Activated CD4-positive, CD25-positive, alpha-beta regulatory T cell (primary cell): ENCODE measurements at places on chromosomes 6 and 20.

- no peak for DNase-seq
These were observed 9.5 kb upstream of the SNRNP48 start for GRCh38 chr6:7580537-7580926.

DNA sequence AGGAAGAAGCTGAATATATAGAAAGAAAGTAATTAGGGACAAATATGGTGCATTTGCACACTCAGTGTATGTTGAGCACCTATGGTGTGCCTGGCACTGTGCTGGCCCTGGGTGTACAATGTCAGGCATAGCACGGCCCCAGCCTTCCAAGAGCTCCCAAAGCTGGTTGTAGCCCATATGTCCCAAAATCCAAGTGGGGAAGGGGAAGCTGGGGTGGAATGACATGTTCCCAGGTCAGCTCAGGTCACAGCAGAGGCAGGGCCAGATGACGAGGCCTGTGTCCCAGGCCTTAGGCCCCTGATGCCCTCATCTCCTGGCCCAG lies 170.0 kb downstream of the VEGFA start:
- no peak for DNase-seq

- no peak for DNase-seq
These were observed 57.4 kb downstream of the SLC24A3 start for GRCh38 chr20:19269737-19270340.

DNA sequence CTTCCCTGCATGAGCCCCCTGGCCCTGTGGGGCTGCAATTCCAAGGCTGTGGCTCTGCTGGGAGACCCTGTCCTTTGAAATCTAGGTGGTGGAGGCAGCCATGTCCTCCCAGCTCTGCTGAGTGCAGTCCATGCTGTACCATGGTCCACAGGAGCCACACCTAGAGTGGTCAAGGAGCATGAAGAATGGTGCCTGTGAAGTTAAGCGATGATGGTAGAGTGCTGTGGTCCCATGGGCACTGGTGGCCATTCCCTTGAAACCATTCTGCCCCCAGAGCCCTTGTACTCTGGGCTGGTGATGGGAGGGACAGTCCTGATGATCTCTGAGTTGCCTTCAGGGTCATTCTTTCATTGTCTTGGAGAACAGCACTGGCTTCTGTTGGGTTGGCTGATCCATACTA lies 55.3 kb downstream of the EFCAB8 start:
- DNase-seq, result no peak

DNA sequence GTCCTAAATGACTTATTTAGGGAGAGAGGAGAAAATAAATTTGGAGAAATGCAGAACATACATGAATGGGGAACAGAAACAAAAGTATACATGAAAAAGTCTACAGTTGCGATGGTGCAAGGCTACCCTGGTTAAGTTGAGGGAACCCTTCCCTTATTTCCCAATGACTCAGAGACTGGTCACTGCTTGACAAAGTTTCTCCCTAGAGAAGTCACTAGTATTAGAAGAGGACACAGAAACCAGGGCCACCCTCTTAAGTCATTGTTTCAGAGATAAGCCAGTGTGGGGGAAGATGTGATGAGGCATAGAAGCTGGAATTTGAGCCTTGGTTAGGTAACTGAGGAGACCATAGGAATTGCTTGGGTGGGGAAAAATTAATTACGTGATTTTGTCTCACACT lies 24.4 kb upstream of the EDN1 start:
- no peak for DNase-seq

DNA sequence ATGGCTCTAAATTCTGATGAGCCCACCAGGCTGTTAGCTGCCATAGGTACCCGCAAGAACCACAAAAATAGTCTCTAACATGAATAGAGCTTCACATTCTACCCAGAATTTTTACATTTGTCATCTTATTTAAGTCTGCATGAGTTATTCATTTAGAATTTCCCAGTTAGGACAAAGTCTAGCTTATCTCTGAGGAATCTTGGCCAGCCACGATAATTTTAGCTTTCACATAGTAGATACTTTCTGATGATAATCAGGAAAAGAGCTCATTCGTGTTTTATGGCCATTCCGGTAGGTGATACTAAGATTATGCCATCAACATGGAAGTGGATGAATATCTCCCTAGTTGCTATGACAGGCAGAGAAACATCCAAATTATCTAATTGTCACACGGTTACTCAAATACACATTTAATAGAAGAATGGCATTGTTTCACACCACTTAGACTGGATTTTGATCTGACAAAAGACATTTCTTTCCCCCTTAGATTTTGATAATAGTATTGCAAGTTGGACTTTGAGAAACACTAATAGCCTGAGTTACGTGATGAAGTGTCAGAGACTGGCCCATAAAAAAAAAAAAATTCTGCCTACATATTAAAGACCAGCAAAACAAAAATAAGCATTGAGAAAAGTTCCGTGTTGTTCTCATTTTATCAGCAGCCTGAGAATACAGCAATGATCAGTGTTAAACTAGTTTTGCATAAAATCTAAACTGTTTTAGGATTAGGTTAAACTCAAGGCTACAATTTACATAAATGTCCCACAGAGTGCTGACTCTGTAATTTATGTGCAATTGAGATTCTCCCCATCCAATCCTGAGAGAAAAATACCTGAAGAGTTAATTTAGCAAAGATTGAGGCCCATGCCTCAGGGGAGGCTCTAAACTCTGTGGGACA lies 397.5 kb upstream of the ARID1B start:
- no peak for DNase-seq

DNA sequence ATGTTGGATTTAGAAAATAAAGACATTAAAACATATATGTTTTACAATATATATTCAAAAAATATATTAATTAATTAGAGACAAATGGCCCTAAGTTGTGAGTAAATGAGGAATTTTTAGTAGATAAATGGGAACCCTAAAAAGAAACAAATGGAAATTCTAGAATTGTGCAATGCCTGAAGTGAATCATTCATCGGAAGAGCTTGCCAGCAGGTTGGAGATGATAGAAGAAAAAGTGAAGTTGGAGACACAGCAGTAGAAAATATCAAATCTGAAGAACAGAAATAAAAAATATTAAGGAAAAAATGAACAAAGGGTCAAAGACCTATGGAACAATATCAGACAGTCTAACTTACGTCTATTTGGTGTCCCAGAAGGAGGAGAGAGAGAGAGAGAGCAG lies 109.4 kb upstream of the NEDD9 start:
- DNase-seq, result no peak

DNA sequence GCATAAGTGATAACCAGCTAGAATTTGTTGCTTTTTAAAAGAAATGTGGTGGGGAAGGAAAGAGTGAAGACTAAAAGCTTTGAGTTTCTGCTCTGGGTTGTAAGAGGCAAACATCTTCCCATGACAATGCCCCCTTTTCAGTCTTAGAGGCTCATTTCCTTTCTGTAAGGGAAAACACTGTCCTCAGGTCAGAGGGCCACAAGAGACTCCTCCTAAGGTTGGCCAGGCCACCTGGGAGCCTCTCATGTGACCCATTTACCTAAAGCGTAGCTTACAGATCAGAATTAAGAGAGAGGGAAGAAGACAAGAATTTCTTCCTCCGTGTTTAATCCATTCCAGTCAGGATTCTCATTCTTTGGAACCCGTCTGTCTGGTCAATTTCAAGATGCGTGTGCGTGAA lies 220.4 kb upstream of the HEY2 start:
- no peak for DNase-seq

DNA sequence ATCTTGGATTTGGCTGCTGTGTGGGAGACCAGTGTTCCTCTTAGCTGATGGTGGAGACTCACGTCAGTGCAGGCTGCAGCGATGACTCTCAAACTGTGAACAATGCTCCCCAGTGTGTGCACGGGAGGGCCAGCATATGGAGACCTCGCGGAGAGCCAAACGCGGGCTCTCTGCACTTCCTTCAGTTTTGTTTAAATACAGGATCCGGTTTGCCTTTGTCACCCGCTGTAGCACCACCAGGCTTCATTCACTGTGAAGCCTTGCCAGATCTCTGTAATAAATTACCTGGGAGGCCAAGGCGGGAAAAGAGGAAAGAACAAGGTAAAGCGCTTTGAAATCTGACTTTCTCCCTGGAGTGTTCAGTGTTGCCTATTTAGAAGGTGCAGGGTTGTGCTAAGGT lies 30.7 kb upstream of the TMEM14A start:
- DNase-seq, result no peak

GRCh38 chr20:38109591-38110524 lies 55.2 kb downstream of the TGM2 start:
- DNase-seq, result no peak

GRCh38 chr20:25320035-25320800 lies 70.4 kb downstream of the ABHD12 start:
- no peak for DNase-seq
